ENCODE measurements at places on chromosomes 12 and 14.

- no peak for DNase-seq
Measured at GRCh38 chr12:102509123-102509626, 28.8 kb upstream of the IGF1 start.

DNA sequence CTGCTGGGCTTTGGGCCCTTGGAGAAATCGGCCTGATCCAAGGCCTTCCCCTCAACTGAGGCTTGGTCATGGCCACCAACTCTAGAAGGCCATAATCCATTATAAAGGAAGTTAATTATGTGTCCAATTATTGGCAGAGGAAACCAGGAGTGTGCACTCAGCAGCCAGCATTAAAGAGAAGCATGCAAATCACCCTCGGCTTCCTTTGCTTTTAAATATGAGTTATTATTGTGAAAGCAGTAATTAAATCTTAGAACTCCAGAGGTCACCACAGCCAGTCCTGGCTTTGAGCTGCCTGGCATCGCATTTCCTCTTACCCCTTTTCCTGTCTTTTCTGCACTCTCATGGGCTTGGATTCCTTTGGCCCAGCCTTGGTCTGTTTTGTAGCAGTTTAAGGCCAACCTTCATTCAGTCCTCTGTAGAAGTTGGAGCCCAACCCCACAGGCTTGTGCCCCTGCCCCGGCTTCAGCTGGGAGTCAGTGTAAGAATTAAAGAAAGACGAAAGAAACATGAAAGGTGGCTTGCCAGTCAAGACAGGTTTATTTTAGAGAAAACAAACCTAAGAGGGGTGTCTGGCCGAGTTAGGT, 14.7 kb upstream of the KRT86 start:
- no peak for DNase-seq

DNA sequence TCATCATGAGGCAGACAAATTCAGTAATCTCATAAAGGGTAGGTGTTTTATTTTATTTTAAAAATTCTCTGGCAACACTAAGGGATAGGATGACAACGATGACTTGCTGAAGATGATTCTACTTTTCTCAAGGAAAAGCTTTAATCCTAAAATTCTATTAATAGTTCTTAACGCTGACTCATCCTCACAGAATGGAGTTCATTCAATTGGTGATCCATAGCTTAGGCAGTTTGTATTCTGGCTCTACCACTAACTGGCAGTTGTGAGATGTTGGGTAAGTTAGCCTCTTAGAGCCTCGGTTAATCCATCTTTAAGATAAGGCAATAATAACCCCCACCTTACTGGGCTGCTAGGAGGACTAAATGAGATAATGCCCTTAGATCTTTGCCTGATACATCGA, 116.3 kb downstream of the RTN1 start:
- no peak for DNase-seq

GRCh38 chr12:96121271-96121711, 72.9 kb upstream of the ELK3 start:
- DNase-seq, result no peak

- DNase-seq, result no peak
Measured at GRCh38 chr14:73460691-73461127, 2.4 kb upstream of the NUMB start.

DNA sequence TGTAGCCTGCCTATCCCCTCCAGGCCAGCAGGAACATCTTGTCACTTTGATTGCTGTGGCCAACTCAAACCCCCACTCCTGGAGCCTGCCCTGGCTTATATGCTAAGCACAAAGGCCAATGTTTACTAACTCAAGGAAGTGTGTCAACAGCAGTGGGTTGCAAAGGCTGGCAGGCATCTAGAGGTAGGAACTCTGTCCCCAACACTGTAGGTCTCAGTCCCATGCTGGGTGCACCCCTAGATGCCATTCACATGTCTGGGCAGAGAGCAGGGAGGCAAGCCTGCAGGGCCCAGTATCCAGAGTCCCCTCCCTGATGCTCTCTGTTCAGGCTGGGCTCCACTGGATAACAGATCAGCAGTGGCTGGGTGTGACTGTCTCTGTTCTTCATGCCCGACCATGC, 1.6 kb upstream of the HPD start:
- no peak for DNase-seq

DNA sequence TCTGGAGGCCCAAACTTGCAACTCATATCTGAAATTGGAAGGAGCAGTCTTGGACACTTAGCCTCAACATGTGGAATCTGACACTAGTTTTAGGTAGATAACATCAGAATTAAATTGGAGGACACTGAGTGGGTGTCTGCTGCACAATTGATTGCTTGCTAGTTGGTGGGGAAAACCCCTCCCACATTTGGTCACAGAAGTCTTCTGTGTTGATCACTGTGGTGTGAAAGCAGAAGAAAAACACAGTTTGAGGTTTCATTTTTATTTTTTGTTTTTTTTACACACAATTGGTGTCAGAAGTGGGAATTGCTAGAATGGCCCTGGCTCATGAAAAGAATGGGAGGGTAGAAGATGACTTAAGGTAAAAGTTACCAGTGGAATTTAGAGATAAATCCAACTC, 78.0 kb upstream of the CD163 start:
- no peak for DNase-seq

DNA sequence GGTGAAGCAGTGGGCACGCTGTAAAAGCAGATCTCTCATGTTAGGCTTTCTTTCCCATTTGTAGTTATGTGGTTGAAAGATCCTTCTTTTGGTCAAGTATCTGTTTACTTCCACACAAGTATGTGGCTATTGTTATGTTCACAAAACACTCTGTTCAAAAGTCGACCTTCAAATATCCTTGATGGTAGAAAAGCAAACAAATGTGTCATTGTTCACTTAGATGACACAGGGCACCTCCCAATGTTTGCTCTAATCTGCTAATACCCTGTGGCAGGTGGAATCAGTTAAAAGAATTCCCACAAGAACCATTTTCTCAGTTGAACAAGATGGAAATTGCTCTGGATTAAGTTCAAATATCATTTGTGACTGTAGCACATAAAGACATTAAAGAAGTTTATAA, 43.6 kb upstream of the NAA30 start:
- no peak for DNase-seq

DNA sequence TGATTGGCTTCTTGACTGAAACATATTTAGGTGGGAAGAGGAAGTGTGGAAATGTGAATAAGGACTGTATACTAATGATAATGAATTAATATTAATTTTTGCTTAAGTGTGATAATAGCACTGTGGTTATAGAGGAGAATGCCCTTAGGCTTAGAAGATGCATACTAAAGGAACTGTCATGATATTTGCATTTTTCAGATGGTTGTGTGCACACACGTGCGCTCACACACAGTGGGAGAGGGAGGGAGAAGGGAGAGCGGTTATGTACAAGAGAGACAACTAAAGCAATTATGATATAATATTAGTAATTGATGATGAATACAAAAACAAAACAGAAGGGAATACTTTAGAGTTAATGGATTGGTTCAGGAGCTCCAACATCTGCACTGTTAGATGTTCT, 54.2 kb downstream of the RCOR1 start:
- no peak for DNase-seq

DNA sequence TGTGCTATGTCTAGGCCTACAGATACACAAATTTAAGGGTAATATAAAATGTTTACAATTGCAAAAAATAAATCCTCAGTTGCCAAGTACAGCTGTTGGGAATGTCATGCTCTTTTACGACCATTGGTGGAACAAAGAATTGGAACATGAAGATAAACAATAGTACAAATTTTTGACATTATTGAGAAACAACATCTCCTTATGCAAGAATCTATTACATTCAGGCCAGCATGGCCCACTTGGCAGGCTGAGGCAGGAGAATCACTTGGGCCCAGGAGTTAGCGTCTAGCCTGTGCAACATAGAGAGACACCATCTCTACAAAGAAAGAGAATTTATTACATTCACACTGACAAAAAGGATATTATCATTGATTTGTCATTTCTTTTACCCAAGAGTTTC, 135.9 kb upstream of the NTF3 start:
- DNase-seq, result no peak

DNA sequence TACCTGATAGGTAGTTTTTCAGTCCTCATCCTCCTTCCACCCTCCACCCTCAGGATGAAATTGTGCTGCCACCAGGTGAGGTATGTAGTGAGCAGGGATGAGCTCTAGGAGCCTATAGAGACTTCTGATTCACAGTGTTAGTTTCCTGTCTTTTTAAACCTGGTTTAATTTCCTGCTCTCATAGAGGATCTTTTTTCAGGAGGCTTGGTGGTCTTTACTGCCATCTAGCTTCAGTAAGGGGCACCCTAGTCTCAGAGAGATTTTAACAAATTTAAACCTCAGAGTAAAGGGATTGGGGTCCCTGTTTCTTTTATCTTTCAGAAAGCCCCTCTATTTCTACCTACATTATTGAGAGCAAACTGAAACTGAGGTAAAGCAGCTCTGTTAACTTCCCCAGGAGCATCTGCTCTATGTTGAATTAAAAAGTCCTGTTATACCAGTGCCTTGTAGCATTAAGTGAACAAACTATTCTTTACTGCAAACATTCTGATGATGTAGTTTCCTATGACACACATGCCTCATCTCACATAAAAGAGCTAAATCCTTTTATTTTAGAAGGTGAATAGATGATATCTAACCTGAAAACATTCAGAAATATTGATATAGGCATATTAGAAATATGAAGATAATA, 172.2 kb upstream of the DDHD1 start:
- DNase-seq, result no peak

All from CD4-positive, alpha-beta T cell treated with Interferon alpha-2 for 1 hour (primary cell).